SK-N-SH (cell line): ENCODE measurements at places on chromosomes 16 and 17. TPM values are rescaled to one million over a fixed set of nuclear protein-coding genes. Genes with fewer than 3 reads are reported as not detected.

The PRDM7 gene
- polyA plus RNA-seq, result not detected in 2 replicates

The CPNE7 gene
- 3.9 and 4.0 TPM in 2 replicates for polyA plus RNA-seq

The TP53TG3 gene
- polyA plus RNA-seq, result 2.2 and 2.4 TPM in 2 replicates

The HOXB13 gene
- polyA plus RNA-seq, result not detected in 2 replicates

The GLTPD2 gene
- not detected in 2 replicates for polyA plus RNA-seq

The ABCC6 gene
- 0.23 and 0.71 TPM in 2 replicates for polyA plus RNA-seq

The FAM171A2 gene
- polyA plus RNA-seq, result 4.8 and 4.9 TPM in 2 replicates

The ADAM11 gene
- polyA plus RNA-seq, result 1.8 and 2.5 TPM in 2 replicates

The ZNF821 gene
- 7.7 and 8.8 TPM in 2 replicates for polyA plus RNA-seq

The TERB1 gene
- 0.06 and 0.08 TPM in 2 replicates for polyA plus RNA-seq

The TEX19 gene
- 0.10 and 0.11 TPM in 2 replicates for polyA plus RNA-seq

The HSPB9 gene
- polyA plus RNA-seq, result 0.03 and 0.05 TPM in 2 replicates

The MT1F gene
- 9.5 and 13.0 TPM in 2 replicates for polyA plus RNA-seq

The HBQ1 gene
- 2.7 and 5.2 TPM in 2 replicates for polyA plus RNA-seq

The GDPD1 gene
- polyA plus RNA-seq, result 1.5 and 2.1 TPM in 2 replicates

The SYNGR2 gene
- polyA plus RNA-seq, result 160 and 181 TPM in 2 replicates

The MCRIP2 gene
- polyA plus RNA-seq, result 34.0 and 36.9 TPM in 2 replicates

The SOX8 gene
- not detected in 2 replicates for polyA plus RNA-seq

The PRKCB gene
- polyA plus RNA-seq, result 0.12 and 0.23 TPM in 2 replicates

The TSPOAP1 gene
- 0.79 and 1.9 TPM in 2 replicates for polyA plus RNA-seq

The ZNF668 gene
- 12.4 and 13.6 TPM in 2 replicates for polyA plus RNA-seq

The HOXB7 gene
- not detected in 2 replicates for polyA plus RNA-seq

The MYH11 gene
- polyA plus RNA-seq, result 0.02 TPM in 1 of 2 replicates, not detected in the other

The KRT15 gene
- polyA plus RNA-seq, result 16.9 and 17.0 TPM in 2 replicates

The TAC4 gene
- not detected in 2 replicates for polyA plus RNA-seq

The ATXN1L gene
- 8.0 and 11.0 TPM in 2 replicates for polyA plus RNA-seq

The DPEP3 gene
- not detected in 2 replicates for polyA plus RNA-seq

The SLC5A10 gene
- not detected in 2 replicates for polyA plus RNA-seq

The RNF222 gene
- polyA plus RNA-seq, result not detected in 2 replicates

The WIPF2 gene
- 5.9 and 6.8 TPM in 2 replicates for polyA plus RNA-seq

The CALB2 gene
- polyA plus RNA-seq, result 0.12 and 0.23 TPM in 2 replicates

The SLFN14 gene
- polyA plus RNA-seq, result not detected in 2 replicates

The RRAD gene
- 9.3 and 11.7 TPM in 2 replicates for polyA plus RNA-seq

The ITGB4 gene
- polyA plus RNA-seq, result 3.6 and 7.0 TPM in 2 replicates

The ARL5C gene
- not detected in 2 replicates for polyA plus RNA-seq

The GRB2 gene
- 81.6 and 89.6 TPM in 2 replicates for polyA plus RNA-seq

The CIITA gene
- polyA plus RNA-seq, result 0.15 and 0.23 TPM in 2 replicates

The DPEP2 gene
- polyA plus RNA-seq, result not detected in 2 replicates
